Posterior vena cava (tissue), 2 donors: ENCODE measurements at places on chromosomes 3 and 15. TPM values are rescaled to one million over a fixed set of nuclear protein-coding genes. Genes with fewer than 3 reads are reported as not detected.

MFSD1 gene
- total RNA-seq, result 62.0 TPM

ZMYND10 gene
- total RNA-seq, result 0.24 TPM

ST6GAL1 gene
- total RNA-seq, result 41.9 TPM

PRSS50 gene
- not detected for total RNA-seq

ABHD17C gene
- total RNA-seq, result 4.4 TPM

RLBP1 gene
- not detected for total RNA-seq

GOLGA6L22 gene
- total RNA-seq, result not detected

LOXL1 gene
- 94.6 TPM for total RNA-seq

UMPS gene
- total RNA-seq, result 16.1 TPM

FAM81A gene
- total RNA-seq, result 0.90 TPM

GATM gene
- 26.7 TPM for total RNA-seq

ADGRG7 gene
- total RNA-seq, result not detected
